SJSA1 (cell line): ENCODE measurements at places on chromosomes 16 and 17. TPM values are rescaled to one million over a fixed set of nuclear protein-coding genes. Genes with fewer than 3 reads are reported as not detected.

- no peak for DNase-seq
Measured at GRCh38 chr17:322006-322780, 30.4 kb downstream of the RPH3AL start.

- no peak for DNase-seq
Measured at GRCh38 chr16:86934581-86935375, 356.4 kb downstream of the FOXL1 start.

DNA sequence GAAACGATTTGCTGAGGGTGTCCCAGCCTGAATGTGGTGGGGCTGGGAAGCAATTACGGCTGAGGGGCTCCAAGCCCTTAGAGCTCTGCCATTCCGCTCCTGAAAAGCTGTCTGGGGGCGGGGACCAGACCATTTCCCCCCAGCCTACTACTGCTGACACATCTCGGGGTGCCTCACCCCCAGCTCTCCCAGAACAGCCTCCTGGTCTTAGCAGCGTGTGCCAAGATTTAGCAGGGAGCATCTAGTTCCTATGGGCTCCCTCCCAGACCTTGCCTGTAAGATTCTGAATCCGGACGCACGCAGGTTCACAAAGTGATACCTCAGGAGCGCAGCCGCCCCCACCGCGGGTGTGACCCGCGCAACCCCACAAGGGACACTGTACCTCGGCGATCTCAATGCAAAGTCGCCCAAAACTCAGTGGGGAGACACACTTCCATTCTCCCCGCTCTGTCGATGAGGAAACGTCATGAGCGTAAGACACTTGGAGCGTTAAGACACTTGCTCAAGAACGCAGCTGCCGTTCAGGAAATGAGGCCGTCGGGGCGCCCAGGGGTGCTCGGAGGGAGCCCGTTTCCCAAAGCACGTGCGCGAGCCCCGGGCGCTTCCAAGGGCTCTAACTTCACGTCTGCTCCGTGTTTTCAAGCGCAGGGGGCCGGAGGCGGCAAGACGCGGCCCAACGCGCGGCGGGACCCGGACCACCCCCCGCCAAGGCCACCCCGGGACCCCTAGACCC lies 629 bp downstream of the GEMIN4 start:
- DNase-seq, result peak; percentile 38

Gene ZACN
- total RNA-seq, result not detected in 2 replicates

Gene TOX3
- total RNA-seq, result 0.05 TPM in 1 of 2 replicates, not detected in the other

DNA sequence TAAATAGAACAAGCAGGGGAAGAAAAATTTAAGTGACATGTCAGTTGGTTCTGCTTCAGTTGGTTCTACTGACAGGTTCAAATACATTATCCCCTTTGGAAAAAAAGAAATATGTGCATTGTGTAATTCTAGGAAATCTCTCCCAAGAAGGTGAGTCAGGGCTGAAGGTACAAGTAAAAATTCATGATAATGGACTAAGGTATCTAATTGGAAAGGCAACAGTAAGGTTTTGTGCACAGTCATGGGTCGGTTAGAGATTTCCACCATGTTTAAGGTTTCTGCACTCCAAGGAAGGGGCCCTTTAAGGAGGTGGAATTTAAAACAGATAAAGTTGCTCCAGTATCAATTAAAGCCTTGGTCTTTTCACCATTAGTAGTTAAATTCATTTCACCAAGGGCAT lies 17.9 kb upstream of the B4GALNT2 start:
- no peak for DNase-seq

DNA sequence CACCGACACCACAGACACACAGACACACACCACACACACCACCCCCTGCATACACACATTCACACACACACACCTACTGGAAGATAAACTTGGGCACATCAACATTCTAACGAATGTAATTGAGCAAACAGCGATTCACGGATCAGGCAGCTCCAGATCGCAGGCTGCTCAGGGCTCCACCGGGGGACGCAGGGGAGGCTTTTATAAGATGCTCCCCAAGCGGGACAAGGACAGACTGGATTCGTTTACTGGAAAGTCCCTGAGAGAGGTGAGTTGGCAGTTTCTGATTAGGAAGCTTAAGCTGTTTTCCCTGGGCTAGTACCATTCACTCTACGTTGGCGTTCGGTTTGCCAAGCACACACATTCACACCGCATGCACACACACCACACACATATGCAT lies 281.3 kb downstream of the IRF8 start:
- no peak for DNase-seq

- DNase-seq, result peak; percentile 28
Measured at GRCh38 chr17:145671-146541, 8.5 kb downstream of the SCGB1C2 start.
